Fibroblast of the aortic adventitia (primary cell): ENCODE measurements at places on chromosomes 2 and 18. TPM values are rescaled to one million over a fixed set of nuclear protein-coding genes. Genes with fewer than 3 reads are reported as not detected.

Gene MLPH
- total RNA-seq, result 5.2 and 6.1 TPM in 2 replicates

Gene ZBTB7C
- total RNA-seq, result 0.09 and 0.41 TPM in 2 replicates

Gene MSTN
- 0.08 and 0.18 TPM in 2 replicates for total RNA-seq

Gene SPRED2
- 11.9 and 20.6 TPM in 2 replicates for total RNA-seq

Gene RTTN
- 14.0 and 38.6 TPM in 2 replicates for total RNA-seq

Gene HOXD9
- not detected in 2 replicates for total RNA-seq
